ENCODE measurements at places on chromosomes 7 and 10.

- no peak for DNase-seq
Measured at GRCh38 chr7:130875265-130875741, 141.3 kb upstream of the KLF14 start.

- no peak for DNase-seq
Measured at GRCh38 chr10:128549101-128549608, 422.9 kb upstream of the MKI67 start.

DNA sequence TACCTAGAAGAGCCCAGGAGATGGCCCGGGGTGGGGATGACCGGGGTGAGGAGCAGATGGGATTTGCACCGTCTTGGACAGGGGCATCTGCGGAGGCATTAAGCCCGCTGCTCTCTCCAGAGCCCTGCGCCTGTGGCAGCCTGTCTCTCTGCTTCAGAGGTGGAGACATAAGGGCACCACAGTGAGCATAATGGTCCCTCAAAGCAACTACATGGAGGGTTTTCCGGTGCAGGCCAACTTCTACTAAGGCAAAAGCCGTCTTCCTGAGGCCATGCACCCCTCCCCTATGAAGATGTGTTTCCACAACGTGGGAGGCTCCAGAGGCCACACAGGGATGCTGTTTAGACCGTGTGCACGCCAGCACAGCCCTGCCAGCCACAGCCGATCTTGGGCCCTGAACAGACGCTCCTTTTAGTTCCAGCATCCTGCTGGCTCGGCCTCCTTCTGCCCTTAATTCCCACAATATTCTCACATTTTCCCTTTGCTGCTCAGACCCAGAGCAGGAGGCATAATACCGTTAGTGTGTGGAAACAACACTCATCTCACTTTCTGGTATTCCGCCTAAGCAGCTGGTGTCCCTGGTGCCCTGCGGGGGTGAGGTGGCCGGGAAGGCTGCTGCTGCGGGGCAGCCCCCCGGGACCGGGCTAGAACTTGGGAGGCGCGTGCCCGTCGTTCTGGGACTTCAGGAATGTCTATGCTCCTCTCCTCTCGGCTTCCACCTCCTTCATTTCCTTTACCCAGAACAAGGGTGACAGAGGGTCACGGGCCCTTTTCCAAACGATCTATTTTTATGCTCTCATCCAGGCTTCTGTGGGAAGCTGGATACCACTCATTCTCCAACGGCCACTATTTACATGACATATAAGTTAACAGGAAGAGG is 266.9 kb downstream of the TNS3 start:
- DNase-seq = no peak

GRCh38 chr7:10473569-10473968 is 500.1 kb upstream of the PHF14 start:
- no peak for DNase-seq

DNA sequence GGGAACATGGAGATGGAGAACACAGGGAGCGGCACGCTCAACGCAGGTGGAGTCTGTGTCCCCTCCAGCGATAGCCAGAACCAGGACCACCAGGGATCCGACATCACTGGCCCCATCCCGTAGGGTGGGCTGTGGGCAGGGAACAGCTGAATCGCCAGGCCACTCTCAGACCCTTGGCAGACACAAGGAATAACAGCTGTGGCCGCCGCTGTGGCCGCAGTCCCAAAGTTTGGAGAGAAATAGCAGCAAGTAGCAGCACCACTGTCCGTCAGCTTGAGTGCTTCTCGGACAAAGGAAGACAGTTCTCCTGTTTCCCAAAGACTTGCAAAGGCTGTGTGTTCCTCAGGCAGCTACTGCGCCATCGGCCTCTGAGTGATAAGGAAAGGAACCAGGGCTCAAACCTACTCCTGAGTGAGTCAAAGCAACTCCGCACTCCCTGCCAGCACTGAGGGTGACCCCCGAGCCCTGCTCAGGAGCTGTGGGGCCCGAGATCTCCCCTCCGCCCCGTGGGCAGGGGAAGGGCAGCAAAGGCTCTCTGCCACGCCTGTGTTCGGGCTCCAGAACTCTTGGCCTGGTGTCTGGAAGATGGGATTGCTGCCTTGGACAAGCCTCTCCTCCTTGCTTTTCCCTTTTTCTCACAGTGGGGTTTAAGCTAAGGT is 82.3 kb upstream of the FAM20C start:
- DNase-seq = no peak

- no peak for DNase-seq
Measured at GRCh38 chr7:41979834-41980307, 257.1 kb downstream of the GLI3 start.

Measured in activated T-helper 1 cell treated with anti-CD3 and anti-CD28 coated beads, Interleukin-2, amount 50 U/mL, for 16 hours (primary cell).